ENCODE measurements at places on chromosomes 6 and 20.

DNA sequence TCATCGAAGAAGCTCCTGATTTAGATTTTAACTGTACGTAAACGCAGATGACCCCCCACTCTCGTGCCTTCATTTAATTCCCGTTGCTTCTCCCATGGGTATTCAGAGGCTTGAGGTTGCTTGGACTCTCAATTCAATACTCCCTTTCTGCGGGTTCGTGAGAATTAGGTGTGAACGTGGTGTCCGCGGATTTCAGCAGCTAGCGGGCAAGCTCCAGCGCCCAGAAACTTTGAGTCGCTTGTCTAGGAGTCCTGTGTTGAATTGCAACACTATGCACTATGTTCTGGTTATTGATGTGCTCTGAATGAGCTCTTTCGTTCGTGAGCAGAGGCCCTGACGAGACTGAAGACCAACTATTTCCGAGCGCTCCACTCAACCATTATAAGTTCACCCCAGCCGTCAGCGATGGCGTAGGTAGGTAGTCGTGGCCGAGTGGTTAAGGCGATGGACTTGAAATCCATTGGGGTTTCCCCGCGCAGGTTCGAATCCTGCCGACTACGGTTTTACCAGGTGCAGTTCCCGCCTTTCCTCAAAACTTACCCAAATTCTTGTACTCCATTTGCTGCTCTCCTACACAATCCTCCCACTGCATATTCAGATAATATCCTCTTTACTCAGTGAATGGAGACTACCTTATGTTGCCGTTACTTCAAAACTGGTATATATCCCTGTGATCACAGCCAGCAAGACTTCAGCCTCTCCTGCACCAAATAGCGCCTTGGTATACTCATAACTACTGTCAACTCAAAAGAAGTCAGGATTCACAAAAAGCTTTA, 72.6 kb upstream of the ZNF184 start:
- peak; percentile 85 for DNase-seq

- no peak for DNase-seq
Measured at GRCh38 chr6:135955099-135955498, 103.6 kb downstream of the PDE7B start.

DNA sequence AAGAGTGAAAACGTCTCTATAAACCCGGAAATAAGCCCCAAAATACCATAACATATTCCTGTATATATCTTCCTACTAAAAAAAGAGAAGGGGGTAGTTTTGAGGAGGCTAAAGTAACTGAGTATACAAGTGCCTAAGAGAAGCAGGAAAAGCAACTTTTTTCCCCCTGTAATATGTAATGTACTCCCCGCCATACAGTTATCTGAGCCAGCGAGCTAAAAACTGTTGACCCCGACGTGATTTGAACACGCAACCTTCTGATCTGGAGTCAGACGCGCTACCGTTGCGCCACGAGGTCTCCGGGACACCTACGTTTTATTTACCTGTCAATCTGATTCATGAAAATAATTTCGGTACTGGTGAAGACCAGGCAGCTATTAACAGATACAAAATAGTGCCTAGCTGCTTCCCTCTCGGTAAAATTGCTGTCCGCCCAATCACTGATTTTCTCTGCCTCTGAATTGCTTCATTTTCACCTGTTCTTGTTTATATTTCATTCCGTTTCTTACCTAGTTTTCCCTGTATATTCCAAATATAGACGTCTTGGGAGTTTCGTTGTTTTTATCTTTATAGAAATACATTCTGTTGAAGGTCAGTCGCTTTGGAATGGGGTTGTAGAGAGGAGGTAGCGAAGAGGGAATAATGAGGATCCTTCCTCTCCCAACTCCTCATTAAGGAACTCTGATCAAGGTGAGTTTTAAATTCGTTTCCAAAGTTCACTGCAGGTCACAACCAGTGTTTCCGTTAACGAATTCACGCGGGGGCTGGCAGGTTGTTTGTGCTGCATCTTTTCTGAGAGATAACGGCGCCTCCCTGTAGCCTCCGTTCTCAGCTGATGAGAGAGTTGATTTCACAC, 33.6 kb upstream of the BTN3A2 start:
- peak; percentile 66 for DNase-seq

- DNase-seq = no peak
Measured at GRCh38 chr20:63543733-63544132, 3.8 kb downstream of the SRMS start.

DNA sequence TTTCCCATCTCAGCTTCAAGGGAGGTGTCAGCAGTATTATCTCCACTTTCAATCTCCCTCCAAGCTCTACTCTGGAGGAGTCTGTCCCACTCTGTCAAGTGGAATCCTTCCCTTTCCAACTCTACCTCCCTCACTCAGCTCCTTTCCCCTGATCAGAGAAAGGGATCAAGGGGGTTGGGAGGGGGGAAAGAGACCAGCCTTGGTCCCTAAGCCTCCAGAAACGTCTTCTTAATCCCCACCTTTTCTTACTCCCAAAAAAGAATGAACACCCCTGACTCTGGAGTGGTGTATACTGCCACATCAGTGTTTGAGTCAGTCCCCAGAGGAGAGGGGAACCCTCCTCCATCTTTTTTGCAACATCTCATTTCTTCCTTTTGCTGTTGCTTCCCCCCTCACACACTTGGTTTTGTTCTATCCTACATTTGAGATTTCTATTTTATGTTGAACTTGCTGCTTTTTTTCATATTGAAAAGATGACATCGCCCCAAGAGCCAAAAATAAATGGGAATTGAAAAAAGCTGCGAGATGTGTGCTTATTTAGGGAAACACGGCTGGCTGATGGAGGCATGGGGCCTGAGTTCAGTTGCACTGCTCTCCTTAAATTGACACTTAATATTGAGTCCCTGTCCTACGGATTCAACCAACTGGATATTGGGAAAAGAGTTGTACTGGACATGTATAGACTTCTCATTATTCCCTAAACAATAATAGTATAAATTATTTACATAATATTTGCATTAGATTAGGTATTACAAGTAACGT, 4.9 kb downstream of the TUBB start:
- DNase-seq = no peak

- DNase-seq = no peak
Measured at GRCh38 chr6:43310134-43310533, 1.5 kb upstream of the CRIP3 start.

DNA sequence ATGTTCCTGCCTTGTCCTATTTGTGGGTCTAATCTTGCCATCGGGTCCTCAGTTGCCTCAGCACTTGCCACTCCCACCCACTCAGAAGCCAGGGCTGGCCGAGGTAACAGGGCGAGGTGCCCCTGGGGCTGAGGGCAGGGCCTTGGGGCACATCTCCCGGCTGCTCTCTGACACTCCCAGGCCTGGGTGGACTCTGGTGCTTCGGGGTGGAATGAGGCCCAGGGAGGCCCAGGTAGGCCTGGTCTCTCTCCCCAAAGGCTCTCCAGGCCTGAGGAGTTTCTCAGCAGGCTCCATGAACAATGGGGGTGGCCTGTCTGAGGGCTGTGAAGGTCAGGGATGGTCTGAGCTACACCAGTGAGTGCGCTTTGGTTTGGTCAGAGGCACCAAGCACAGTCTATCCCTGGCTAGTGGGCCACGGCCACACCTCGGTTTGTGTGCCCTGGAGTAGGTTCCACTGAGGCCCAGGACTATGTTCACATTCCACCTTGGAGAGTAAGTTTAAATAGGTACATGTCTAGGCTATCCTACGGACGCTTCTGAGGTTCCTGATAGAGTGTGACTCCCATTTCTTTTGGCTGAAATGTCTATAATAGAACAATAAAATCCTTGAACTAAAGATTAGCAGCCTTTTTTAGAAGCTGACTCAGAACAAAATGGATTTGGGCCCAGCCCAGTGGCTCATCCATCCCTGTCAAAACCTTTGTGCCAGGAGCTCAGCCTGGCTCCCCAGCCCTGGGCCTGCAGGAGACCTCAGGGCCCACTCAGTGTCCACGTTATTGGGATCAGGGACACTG, 78.8 kb downstream of the SLC24A3 start:
- DNase-seq = no peak
